ENCODE measurements at places on chromosomes 6 and 20. TPM values are rescaled to one million over a fixed set of nuclear protein-coding genes. Genes with fewer than 3 reads are reported as not detected.

Gene PBOV1
- not detected for total RNA-seq

Gene MOCS3
- 6.4 TPM for total RNA-seq

Gene LGSN
- 17.1 TPM for total RNA-seq

Gene ACTL10
- not detected for total RNA-seq

Gene TP53TG5
- not detected for total RNA-seq
